Daoy (cell line): ENCODE measurements at places on chromosomes 1 and 21. TPM values are rescaled to one million over a fixed set of nuclear protein-coding genes. Genes with fewer than 3 reads are reported as not detected.

GRCh38 chr1:43612406-43612805 lies 37.5 kb upstream of the KDM4A start:
- no peak for DNase-seq

DNA sequence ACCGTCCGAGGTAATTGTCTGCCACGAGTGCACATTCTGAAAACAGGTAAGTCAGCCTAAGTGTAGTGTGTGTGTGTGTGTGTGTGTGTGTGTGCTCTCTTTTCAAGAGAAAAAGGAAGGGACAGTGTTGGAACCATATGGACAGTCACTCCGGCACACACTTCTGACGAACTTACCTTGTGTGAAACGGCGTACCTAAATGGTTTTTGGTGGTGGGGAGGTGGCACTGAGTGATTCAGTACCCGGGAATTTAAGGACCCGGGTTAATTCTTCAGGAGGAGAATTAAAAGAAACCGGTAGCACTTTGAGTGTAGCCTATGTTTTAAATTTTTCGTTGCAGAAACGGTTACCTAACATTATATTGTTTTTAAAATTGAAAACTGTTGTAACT lies 286 bp downstream of the ODR4 start:
- no peak for DNase-seq

- DNase-seq: peak; percentile 74
Observed at GRCh38 chr21:38263493-38263892, 6.7 kb downstream of the KCNJ15 start.

DNA sequence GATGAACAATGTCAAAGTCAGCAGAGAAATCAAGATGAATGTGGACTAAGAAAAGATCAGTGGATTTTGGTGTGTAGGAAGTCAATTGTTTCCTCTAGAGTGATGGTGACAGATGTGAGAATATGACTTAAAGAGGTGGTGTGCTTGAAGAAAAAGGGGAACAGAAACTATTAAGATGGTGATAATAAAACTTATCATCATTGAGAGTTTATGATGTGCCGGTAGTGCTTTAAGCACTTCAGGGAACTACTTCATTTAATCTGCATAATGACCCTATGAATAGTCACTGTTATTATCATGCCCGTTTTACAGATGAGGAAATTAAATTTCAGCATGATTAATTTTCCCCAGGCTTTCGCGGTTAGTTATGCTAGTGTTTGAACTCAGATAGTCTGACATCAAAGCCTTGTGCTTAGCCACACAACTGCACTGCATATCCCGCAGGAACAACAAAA lies 246.9 kb upstream of the LRRC7 start:
- no peak for DNase-seq

Gene GPR25
- total RNA-seq: not detected in 2 replicates
